ENCODE measurements at places on chromosomes 7 and 10.
A peak's percentile ranks its signal among the peaks of the same experiment; 100 is the strongest.

- DNase-seq, result no peak
Measured at GRCh38 chr7:510131-510481, 9.5 kb downstream of the PDGFA start.

GRCh38 chr10:6170638-6171037 is 32.1 kb upstream of the PFKFB3 start:
- DNase-seq, result no peak

DNA sequence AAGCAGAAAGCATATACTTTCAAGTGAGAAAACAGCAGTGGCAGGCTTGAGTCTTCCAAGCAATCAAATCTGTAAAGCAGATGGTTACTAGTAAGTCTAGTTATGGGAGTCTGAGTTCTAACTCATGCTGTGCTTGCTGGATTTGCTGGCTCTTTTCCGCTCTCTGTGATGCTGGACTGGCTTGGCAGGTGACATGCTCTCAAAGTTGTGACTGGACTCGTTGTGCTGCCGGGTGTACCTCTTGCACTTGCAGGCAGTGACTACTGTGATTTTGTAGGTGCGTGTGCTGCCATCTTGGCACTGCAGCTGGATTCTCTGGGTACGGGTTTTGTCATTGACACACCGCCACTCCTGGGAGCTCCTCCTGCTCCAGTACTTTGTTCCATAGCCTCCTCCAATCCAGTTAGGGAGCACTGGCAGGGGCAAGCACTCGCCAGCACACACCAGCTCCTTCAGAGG is 3.1 kb downstream of the SOSTDC1 start:
- no peak for DNase-seq

DNA sequence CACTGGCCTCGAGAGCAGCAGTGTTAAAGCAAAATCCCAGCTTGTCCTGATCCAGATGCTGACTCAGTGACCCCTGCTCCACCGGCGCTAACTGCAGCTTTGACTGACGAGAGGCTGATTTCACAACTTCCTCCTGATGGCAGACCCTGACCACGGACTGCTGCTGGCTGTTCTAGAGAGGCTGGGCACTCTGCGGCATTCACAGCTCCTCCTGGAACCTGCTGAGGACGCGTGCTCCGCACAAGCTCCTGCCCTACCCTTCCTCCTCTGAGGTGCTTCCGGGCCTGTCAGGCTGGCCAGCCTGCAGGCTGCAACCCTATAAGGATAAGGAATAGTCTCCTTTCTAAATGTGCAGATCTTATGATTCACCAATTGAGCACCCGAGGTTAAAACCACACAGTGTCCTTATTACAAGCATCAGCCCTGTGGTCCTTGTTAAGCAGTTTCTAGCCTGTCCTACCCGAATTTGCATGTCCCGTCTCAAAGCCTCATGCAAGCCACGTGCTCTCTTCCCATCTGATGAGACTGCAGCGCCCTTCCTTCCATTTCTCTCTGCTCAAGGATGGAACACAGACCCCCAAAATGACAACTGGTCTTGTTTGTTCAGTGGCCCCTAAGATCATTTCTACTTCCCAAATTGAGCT is 35.5 kb upstream of the NCAPG2 start:
- DNase-seq, result peak; percentile 88

DNA sequence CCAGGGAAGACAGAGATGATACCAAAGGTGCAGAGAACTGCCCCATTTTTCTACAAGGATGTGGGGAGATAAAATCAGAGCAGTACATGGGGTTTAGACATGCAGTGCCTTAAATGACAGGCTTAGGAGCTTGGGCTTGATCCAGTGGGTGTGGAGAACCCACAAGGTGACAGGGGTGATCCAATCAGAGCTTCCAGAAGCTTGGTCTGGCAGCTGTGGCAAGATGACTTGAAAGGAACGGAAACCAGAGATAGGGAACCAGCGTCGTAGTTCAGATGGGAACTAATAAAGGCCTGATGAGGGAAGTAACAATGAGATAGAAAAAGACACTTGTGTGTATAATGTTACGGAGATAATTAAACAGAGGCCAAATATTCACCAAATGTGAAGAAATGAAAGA is 80.7 kb downstream of the SLC37A3 start:
- DNase-seq, result no peak

DNA sequence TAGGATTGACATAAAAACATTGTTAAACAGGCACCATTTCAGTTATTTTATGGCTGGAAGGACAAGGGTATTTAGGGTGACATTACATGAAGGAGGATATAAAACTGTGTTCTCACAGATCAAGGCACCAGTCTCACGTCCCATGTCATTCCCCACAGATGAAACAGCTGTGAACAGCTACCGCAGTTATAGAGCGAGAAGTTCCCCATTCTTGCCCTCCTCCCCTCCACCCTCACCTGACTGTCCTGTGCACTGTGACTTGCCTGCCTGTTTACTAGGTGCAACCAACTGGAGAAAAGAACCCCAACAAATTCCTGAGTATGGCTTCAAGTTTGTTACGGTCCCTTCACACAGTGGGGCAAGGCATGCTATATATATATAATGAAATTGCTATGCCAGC is 141.6 kb downstream of the SND1 start:
- no peak for DNase-seq

DNA sequence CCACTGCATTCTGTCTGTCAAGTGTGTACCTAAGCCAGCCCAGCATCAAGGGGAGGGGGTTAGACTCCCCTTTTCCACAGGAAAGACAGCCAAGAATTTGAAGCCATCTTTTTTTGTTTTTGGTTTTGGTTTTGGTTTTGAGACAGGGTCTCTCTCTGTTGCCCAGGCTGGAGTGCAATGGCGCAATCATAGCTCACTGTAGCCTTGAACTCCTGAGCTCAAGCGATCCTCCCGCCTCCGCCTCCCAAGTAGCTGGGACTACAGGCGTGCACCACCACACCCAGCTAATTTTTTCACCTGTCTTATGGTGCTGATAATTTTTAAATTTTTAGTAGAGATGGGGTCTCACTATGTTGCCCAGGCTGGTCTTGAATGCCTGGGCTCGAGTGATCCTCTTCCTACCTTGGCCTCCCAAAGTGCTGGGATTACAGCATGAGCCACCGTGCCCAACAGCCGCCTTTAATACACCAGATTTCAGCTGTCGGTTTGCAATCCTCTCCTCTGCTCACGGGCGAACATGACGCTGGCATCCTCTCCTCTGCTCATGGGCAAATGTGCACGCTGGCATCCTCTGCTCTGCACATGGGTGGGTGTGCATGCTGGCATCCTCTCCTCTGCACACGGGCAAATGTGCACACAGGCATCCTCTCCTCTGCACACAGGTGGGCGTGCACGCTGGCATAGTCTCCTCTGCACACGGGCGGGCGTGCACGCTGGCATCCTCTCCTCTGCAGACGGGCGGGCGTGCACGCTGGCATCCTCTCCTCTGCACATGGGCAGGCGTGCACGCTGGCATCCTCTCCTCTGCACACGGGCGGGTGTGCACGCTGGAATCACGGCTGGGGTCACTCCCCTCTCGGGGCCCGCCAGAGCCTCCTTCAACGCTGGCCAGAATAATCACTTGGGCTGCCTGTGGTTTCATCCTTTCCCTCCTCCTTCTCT is 56.0 kb upstream of the PDGFA start:
- no peak for DNase-seq

DNA sequence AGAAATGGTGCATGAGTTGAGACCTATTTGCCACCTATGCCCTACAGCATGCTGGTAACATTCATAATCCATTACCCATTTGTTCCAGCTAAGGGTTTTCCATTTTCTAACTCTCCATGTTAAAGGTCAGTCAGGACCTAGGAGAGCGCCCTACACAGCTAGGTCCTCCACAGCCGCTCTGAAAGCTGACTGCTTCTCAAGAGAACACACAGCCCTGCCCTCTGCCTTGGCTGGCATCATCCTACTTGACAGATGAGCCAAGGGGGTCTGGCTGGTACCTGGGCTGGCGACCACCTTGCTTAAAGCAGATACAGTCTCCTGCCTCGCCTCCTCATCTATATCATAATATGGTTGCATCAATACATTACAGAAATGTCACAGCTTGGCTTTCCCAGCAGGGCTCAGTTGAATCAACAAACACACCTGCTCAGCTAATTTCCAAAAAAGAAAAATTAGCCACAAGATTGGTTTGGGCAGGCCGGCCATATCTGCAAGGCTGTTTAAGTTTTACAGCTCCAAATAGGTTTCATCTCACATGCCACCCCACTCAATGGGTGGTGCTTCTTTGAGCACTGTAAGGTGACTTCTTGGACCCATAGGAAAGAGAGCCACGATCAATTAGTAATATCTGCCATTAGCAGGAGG is 17.3 kb downstream of the TLL2 start:
- DNase-seq, result peak; percentile 56

- peak; percentile 67 for DNase-seq
Measured at GRCh38 chr7:22782616-22783232, 39.9 kb downstream of the TOMM7 start.

GRCh38 chr10:113169853-113170460 is 219.9 kb downstream of the TCF7L2 start:
- DNase-seq, result no peak

DNA sequence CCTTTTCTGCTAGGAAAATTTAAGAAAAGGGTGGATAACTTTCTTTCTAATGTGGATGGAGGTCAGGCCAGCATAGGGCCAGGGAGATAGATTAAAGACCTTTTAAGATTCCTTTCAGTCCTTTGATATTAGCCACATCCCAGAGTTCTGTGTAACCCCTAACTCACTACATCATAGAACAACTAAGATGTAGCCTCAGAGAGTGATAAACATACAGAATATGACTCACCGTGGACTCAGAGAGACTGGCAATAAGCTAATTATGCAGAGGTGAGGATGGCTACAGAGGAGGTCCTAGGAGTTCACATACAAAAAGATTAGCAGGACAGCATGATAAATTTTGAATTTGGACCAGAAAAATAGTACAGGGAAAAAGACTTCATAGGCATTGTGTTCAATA is 141.0 kb downstream of the AOAH start:
- DNase-seq, result no peak

GRCh38 chr10:13231808-13232207 is 2.4 kb downstream of the UCMA start:
- no peak for DNase-seq

DNA sequence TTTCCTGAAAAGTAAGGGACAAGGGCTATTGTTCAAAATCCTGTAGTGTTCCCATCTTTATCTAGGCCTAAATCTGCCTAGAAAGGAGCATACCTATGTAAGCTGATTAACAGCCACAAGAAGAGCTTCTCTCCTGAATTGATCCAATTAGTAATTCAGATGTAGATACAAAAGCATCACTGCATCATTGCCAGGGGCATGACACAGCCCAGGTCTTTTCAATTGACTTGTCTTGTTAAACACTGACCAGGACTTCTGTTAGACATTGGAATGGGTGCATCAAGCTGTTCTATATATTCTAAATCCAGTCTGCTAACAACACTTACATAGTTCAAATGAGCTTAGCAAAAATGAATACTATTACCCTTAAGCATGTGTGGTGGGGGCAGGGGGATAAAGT is 589.2 kb downstream of the INHBA start:
- DNase-seq, result no peak

DNA sequence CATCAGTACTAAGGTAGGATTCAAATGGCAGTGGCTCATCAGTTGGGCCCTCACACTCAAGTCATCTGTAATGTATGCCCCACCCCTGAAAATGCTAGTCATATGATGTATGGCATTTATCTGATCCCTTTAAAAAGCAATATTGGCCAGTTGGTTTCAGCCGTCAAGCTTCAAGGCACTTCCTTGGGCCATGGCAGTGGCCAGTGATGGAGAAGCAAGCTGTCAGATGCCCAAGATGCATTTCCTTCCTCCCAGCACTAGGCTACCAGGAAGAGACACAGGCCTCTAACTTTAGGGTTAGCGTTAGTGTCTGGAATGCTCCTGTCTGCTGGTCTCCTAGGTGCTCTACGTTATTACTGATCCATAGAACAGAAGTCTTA is 64.1 kb downstream of the PIK3AP1 start:
- no peak for DNase-seq

- no peak for DNase-seq
Measured at GRCh38 chr7:33754933-33755928, 150.1 kb upstream of the BMPER start.

DNA sequence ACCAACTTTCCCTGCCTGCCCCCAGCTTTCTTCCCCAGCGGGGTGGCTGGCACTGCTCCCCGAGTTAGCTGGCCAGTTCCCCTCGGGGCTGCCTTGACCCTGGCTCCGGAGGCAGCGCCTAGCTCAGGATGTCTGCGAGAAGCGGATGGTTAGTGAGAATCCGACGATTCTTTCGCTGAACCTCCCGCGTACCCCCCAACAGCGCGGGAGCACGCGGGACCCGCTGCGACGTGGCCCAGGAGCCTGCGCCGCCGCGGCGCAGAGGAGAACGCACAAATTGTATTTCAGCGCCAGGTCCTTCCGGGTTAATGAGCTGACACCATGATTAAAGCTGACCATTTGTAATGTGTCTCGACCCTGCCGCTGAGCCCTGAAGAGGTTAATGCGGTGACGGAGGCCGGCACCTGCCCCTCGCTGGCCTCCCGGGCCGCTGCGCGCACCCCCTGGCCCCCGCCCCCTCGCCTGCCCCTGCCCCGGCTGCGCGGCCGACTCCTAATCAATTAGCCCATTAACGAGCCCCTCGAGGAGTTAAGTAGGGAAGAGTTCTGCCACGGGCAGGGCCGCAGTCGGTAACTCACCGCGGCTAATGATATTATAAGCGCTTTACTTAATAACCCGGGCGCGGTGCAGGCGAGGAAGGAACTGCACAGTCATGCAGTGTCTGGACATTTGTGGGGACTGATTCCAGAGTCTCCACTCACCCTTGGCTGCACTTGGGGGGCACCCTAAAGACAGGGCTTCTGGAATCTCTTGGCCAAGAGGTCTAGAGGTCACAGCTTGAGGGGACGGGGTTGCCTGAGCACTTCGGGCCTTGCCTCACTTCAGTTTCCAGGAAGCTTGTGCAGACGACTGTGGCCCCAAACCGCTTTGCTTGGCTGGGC is 1.7 kb upstream of the HMX2 start:
- DNase-seq, result no peak

- peak; percentile 64 for DNase-seq
Measured at GRCh38 chr10:49539320-49539885, 482 bp upstream of the ERCC6 start.

GRCh38 chr7:113856010-113856409 is 62.8 kb downstream of the PPP1R3A start:
- no peak for DNase-seq

GRCh38 chr10:43209074-43209455 is 57.8 kb downstream of the RASGEF1A start:
- DNase-seq, result no peak

DNA sequence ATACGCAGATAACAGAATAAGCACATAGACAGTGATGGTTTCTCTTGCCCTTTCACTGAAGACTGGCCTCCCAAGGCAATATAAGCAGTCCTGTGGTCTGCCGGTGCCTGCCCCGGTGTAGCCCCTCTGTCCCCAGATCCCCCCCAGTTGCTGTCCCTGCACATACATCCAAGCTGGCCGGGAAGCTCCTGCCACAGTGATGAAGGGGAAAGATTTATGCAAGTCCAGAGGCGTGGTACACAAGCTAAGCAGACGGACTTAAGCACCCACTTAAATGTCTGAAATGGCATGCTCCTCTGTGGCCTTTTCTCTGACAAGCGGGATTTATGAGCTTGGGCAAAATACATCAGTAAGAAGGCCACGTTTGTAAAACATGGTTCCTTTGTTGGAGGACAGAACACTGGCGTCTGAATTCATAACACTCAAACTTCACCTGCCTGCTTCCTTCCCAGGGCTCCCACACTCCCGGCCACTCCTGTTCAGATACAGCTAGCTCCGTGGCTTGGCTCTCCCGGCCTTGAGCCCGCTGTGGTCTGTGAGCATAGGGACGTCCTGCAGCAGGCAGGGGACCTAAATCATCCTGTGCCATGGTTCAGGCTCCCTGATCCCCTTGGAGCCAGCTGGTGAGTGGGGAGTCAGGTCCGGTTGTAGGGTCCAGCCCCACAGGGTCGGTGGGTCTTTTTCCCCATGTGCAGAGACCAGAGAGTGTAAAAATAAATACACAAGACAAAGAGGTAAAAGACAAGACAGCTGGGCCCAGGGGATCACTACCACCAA is 61.7 kb upstream of the PPP2R2D start:
- DNase-seq, result no peak

Measured in EH (cell line).